BE2C (cell line): ENCODE measurements at places on chromosomes 12 and 14.
A peak's percentile ranks its signal among the peaks of the same experiment; 100 is the strongest.

GRCh38 chr14:85752175-85752574 is 222.2 kb downstream of the FLRT2 start:
- no peak for DNase-seq

DNA sequence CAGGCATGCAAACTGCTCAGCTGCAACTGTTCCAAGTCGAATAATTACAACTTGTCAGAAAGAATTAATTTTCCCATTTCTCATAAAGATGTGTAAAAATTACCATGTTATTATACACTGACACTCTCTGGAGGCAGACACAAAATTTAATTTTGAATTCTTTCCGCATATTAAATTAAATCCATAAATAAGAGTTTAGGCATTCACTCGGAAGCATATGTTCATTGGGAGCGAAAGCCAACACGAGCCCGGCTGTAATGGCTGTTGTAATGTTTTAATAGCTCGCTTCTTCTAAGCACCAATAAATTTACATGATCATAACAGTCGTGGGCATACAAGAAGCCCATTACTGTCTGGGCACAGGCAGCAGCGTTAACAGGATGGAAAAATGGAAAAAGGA is 189.6 kb upstream of the SOX5 start:
- DNase-seq: no peak

GRCh38 chr12:71748081-71748850 is 6.4 kb upstream of the RAB21 start:
- DNase-seq: no peak

DNA sequence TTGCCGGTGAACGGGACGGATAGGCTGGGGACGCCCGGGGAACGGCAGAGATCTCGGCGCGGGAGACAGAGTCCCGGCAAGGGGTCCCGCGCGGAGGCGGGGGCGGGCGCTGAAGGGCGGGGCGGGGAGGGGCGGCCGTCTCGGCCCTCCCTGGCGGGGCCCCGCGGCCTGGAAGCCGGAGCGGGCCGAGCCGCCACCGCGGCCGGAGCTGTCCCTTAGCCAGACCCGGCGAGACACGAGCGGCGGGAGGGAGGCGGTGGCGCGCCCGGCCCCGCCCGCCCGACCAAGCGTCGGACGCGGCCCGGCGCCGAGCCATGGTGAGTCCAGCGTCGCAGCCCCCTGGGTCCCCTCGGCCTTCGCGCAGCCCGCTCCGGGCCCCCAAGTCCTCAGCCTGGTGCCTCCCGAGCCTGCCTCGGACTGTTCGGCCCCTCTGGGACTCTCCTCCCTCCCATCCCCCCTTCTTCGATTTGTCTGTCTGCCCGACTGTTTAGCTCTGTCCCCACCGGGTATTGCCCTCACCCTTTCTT is at the start of gene ARHGEF40:
Gene ARHGEF40 (plus strand): TSS at position 222 of the 527 bp plus-strand sequence. CDS start 93 bp downstream, at position 315.
- peak; percentile 70 for DNase-seq

GRCh38 chr14:67704484-67705089 is 2.9 kb downstream of the RDH12 start:
- DNase-seq: peak; percentile 25

GRCh38 chr12:115378291-115378690 is 694.3 kb upstream of the TBX3 start:
- DNase-seq: no peak

DNA sequence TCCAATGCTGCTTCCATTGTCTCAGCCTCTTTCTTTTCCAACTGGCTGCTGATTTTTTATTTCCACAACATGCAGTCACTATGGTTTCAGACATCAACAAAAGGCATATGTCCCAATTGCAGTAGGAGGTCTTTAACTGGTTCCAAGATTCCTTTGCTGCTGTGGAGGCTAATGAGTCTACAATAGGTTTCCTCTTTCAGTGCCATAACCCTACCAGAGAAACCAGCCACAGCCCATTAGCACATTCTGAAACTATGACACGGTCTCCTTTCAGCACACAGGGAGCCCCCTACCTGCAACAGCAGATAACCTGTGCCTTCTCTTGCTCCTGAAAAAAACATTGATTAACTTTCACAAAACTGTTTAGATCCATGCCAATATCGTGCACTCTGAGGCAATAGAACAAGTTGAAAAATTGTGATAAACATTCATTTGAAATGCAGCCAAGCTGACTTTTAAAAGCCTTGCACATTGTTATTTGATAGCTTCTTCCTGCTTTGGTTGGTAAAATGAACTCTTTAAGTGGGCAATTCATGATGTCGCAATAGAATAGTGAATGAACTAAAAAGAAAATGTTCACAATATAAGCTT is 32.4 kb downstream of the PLEKHG7 start:
- DNase-seq: no peak
